IMR-90 (cell line): ENCODE measurements at places on chromosomes 2 and 18. TPM values are rescaled to one million over a fixed set of nuclear protein-coding genes. Genes with fewer than 3 reads are reported as not detected.

- H3K4me3 ChIP-seq, result no peak overlapping the region
- H3K27ac ChIP-seq, result no peak overlapping the region
- DNase-seq, result no peak
- no peaks in the 10 kb centered on the region for H3K4me1 ChIP-seq
- H3K27me3 ChIP-seq, result no peaks in the 10 kb centered on the region; the same call in 1 of the 2 replicates
Observed at GRCh38 chr2:138724729-138725459, 55.3 kb downstream of the NXPH2 start.

- peaks cover 21% of the 10 kb centered on the region for H3K4me1 ChIP-seq
- H3K36me3 ChIP-seq, result peaks cover 58% of the 10 kb centered on the region
- DNase-seq, result no peak
- H3K27me3 ChIP-seq, result no peaks in the 10 kb centered on the region
Observed at GRCh38 chr2:128286011-128286721, 32.5 kb downstream of the HS6ST1 start.

DNA sequence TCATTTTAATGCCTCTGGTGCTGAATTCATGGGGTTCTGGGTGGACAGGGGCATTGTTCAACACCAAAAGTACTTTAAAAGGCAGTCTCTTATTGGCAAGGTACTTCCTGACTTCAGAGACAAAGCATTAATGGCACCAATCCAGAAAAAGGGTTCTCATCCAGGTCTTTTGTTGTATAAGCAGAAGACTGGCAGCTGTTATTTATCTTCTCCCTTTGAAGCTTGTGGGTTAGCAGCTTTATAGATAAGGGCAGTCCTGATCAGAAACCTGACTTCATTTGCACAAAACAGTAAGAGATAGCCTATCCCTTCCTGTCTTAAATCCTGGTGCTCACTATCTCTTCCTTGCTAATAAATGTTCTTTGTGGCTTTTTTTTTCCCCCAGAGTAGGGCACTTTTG is 68.8 kb downstream of the VPS54 start:
- H3K27ac ChIP-seq, result no peak overlapping the region
- H3K4me1 ChIP-seq, result no peaks in the 10 kb centered on the region
- H3K4me3 ChIP-seq, result no peak overlapping the region
- H3K36me3 ChIP-seq, result peaks cover 4% of the 10 kb centered on the region

GRCh38 chr2:3849213-3849612 is 145.8 kb downstream of the DCDC2C start:
- H3K4me1 ChIP-seq, result no peaks in the 10 kb centered on the region
- H3K4me3 ChIP-seq, result no peak overlapping the region
- H3K27me3 ChIP-seq, result no peaks in the 10 kb centered on the region
- DNase-seq, result no peak
- no peak overlapping the region for H3K27ac ChIP-seq

GRCh38 chr2:211867845-211868451 is 670.7 kb downstream of the ERBB4 start:
- H3K36me3 ChIP-seq, result no peaks in the 10 kb centered on the region
- H3K4me1 ChIP-seq, result no peaks in the 10 kb centered on the region
- H3K27ac ChIP-seq, result no peak overlapping the region
- no peak overlapping the region for H3K4me3 ChIP-seq
- peak; percentile 61 for DNase-seq

DNA sequence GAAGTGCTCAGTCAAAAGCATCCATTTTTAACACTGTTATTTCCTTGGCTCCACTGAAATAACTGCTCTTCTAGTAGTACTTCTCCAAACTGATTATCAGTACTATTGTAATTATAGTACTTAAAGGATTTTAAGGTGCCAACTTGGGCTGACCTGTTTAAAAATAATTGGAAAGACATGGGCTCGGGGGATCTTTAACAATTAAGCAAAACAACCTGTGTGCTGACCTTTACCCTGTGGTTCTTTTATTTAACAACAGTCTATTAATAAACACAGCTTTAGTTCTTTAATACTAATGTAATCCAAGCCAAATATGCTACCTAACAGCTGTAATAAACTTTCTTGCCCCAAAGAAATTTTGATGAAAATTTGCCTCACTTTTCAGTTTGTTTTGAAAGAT is 6.9 kb upstream of the ITPRID2 start:
- DNase-seq, result no peak
- H3K4me3 ChIP-seq, result no peak overlapping the region
- no peaks in the 10 kb centered on the region for H3K27me3 ChIP-seq

DNA sequence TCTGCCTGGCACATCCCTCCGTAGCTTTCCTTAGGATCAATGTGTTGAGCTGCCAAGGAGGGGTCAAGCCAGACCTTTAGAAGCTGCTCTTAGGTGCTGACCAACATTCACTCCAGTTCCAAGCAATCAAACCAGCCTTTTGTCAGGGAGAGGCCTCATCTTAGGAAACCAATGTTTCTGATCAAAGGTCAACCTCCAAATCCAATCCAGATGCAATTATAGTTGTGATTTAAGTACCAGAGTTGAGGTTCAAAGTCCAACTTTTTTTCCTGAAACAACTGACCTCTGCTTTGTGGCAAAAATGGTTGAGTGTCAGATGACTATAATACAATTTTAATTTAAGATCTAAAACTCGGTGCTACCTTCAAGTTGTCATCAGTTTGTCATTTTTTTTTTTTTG is 303.4 kb downstream of the ALK start:
- H3K4me3 ChIP-seq, result no peak overlapping the region
- no peaks in the 10 kb centered on the region for H3K36me3 ChIP-seq
- H3K27me3 ChIP-seq, result no peaks in the 10 kb centered on the region

DNA sequence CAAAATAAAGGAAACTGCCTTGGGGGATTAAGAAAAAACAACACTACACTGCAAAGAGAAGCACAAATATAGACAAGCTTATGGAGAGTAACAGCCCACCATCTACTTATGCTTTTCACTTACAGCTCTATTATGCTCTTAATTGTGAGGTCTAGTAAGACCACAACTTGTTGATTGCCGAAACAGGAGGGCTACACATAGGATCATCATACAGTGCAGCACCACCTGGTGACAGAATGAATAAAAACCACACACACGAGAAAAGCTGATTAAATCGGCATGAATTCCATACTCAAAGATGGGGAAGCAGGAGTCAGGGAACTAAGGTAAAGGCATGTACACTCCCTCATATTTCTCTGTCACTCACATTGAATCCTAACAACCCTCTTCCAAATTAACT is 259.2 kb downstream of the IKZF2 start:
- DNase-seq, result peak; percentile 64
- no peak overlapping the region for H3K4me3 ChIP-seq
- no peaks in the 10 kb centered on the region for H3K36me3 ChIP-seq
- H3K4me1 ChIP-seq, result no peaks in the 10 kb centered on the region

DNA sequence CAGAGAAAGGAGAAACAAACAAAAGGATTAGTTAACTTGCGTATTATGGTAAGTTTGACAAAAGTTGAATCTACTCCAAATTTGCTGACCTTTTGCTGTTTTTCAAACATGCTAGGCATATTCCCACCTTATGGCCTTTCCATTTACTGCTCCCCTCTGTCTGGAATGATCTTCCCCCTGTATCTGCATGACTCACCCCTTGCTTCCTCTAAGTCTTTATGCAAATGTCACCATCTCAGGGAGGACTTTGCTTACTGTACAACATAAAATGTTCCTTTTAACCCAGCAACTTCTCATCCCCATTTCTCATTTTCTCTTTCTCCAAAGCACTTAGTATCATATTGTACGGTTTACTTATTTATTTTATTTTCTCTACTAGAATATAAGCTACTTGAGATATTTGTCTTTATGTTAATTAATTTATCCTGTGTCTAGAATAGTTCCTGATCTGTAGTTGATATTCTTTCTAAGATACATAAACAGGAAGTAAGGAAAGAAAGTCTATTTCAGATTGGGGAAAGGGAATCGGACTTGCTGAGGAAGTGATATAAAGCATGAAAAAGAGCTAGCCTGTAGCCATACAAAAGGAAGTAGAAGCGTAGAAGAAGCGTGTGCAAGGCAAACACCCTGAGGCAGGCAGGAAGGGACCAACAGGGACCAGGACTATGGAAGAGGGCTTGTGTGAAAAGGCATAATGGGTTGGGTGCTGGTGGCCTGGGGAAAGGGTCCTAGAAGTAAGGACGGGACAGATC is 144.9 kb upstream of the ERBB4 start:
- H3K27ac ChIP-seq, result peak overlapping the region; percentile 58; the same call in 1 of the 2 replicates
- H3K4me1 ChIP-seq, result peaks cover 3% of the 10 kb centered on the region
- peak; percentile 53 for DNase-seq
- no peaks in the 10 kb centered on the region for H3K27me3 ChIP-seq

DNA sequence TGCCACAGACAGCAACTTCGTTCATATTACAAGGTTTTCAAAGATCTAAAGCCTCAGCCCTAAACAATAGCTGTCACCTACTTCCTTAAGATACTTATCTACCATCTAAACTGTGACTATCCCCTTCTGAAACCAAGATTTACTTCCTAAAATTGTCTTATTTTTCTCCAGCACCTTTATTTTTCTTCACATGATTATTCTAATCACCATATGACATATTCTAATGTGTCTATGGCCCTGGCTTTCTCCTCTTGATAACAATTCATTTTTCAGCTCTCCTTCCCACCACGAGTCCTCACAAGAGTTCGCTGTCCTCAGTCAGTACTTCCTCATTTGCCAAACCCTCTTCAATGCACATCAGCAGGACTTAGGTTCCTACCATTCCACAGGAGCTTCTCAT is 53.9 kb downstream of the RTTN start:
- H3K27ac ChIP-seq, result no peak overlapping the region
- DNase-seq, result no peak
- H3K27me3 ChIP-seq, result no peaks in the 10 kb centered on the region
- H3K4me3 ChIP-seq, result no peak overlapping the region
- peaks cover 2% of the 10 kb centered on the region; the same call in 1 of the 2 replicates for H3K4me1 ChIP-seq

GRCh38 chr2:47323009-47323821 is 79.7 kb upstream of the MSH2 start:
- no peak overlapping the region for H3K4me3 ChIP-seq
- H3K27me3 ChIP-seq, result peaks cover 3% of the 10 kb centered on the region; the same call in 1 of the 2 replicates
- no peak overlapping the region for H3K27ac ChIP-seq
- no peaks in the 10 kb centered on the region for H3K36me3 ChIP-seq

- no peak overlapping the region for H3K4me3 ChIP-seq
- no peak overlapping the region for H3K27ac ChIP-seq
- H3K36me3 ChIP-seq, result no peaks in the 10 kb centered on the region
- 0 out of 2 replicates have a peak, but pooled peaks cover 4% of the 10 kb centered on the region for H3K4me1 ChIP-seq
- DNase-seq, result no peak
- H3K27me3 ChIP-seq, result peaks cover 56% of the 10 kb centered on the region
Observed at GRCh38 chr2:38446906-38447561, 70.0 kb upstream of the ATL2 start.

DNA sequence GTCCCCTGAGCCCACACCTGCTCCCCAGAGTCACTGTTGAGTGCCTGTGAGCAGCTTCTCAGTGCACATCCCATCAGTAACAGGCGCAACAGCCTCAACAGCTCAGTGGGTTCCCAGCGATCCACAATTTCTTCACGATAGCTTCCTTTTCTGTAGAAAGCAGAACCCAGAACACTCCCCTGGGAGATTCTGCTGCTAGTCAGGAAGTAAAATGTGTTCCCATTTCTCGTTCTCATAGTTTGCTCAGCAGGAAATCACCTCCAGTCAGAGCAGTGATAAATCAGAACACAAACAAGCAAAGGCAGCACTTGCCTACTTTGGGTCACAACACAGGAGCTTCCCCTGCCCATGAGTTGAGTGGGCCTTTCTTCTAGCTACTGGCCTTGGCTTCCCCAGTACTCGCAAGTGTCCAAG is 48.9 kb upstream of the ATG16L1 start:
- no peak overlapping the region for H3K27ac ChIP-seq
- no peak overlapping the region for H3K4me3 ChIP-seq
- no peaks in the 10 kb centered on the region for H3K36me3 ChIP-seq
- no peaks in the 10 kb centered on the region for H3K4me1 ChIP-seq
- H3K27me3 ChIP-seq, result peaks cover 23% of the 10 kb centered on the region; the same call in 1 of the 2 replicates

- H3K4me1 ChIP-seq, result no peaks in the 10 kb centered on the region
- DNase-seq, result no peak
- no peaks in the 10 kb centered on the region for H3K36me3 ChIP-seq
- H3K27me3 ChIP-seq, result no peaks in the 10 kb centered on the region
- no peak overlapping the region for H3K27ac ChIP-seq
Observed at GRCh38 chr2:1986598-1986997, 242.3 kb upstream of the PXDN start.

GRCh38 chr2:189627789-189628188 is 33.5 kb upstream of the ASNSD1 start:
- no peaks in the 10 kb centered on the region for H3K27me3 ChIP-seq
- DNase-seq, result no peak
- peaks cover 8% of the 10 kb centered on the region for H3K4me1 ChIP-seq
- no peak overlapping the region for H3K4me3 ChIP-seq

DNA sequence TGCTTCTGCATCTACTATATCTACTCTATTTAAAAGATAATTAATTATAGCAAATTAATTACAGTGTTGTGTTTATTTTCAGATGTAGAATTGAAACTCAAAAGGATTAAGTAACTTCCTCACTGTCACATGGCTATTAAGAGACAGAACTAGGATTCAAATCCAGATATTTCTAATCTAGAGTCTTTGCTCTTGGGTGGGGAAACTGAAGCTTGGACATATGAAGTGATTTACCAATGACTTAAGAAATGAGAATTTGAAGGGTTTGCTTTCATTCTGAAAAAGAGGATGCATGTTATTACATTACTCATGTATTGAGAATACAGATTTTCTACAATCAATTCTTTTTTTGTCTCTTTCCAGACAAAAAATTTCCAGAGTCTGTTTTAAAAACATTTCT is 191.5 kb upstream of the SMAD7 start:
- no peaks in the 10 kb centered on the region for H3K4me1 ChIP-seq
- no peaks in the 10 kb centered on the region for H3K27me3 ChIP-seq
- no peaks in the 10 kb centered on the region for H3K36me3 ChIP-seq
- H3K27ac ChIP-seq, result no peak overlapping the region
- no peak overlapping the region for H3K4me3 ChIP-seq

- peaks cover 6% of the 10 kb centered on the region for H3K4me1 ChIP-seq
Observed at GRCh38 chr2:38105922-38106321, 30.0 kb upstream of the CYP1B1 start.

DNA sequence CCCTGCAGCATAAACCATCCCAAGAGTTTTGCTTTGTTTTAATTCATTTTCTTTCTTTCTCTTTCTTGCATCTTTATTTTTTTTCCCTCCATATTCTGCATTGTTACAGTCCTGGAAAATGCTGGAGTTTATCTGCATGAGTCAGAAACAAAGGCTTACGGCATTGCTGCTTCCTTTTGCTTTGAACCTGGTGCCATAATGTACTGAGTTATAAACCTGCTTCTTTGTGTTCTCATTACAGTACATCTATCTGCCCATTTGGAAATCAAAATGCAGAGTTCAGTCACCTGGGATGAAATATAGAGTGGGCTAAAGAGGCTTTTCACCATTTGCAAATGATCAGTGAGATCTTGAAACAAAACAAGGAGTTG is 1009.2 kb upstream of the FANCL start:
- H3K4me1 ChIP-seq, result no peaks in the 10 kb centered on the region
- H3K36me3 ChIP-seq, result no peaks in the 10 kb centered on the region
- H3K4me3 ChIP-seq, result no peak overlapping the region
- no peak for DNase-seq

The CACNB4 gene
- 0.28 and 0.36 TPM in 2 replicates for total RNA-seq

The SCYGR4 gene
- not detected in 2 replicates for total RNA-seq

The UGT1A10 gene
- total RNA-seq, result not detected in 2 replicates

The MBD2 gene
- total RNA-seq, result 9.7 and 27.5 TPM in 2 replicates

The RMDN2 gene
- 2.3 and 5.8 TPM in 2 replicates for total RNA-seq

The MGAT5 gene
- 47.8 and 59.9 TPM in 2 replicates for total RNA-seq

The HRH4 gene
- total RNA-seq, result not detected in 2 replicates
